AML-193 (cell line): ENCODE measurements at places on chromosomes 11 and 22.
A peak's percentile ranks its signal among the peaks of the same experiment; 100 is the strongest.

DNA sequence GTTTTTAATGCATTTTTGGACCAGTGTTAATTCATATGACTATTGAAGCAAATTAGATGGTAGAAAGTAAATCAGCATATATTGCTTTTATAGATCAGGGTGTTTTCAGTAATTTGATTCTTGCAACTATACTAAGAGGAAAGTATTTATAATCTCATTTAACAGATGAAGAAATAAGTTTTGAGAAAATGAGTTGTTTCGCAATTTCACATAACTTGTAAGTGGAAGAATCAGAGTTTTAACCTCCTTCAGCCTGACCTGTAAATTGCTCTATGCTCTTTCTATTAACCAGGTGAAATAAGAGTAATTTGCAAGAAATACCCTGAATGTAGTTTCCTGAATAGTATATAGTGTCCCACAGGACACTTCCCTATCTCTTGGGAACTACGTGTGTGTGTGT is 1106.8 kb upstream of the RAG2 start:
- no peak for DNase-seq

GRCh38 chr11:90426442-90426841 is 203.6 kb upstream of the CHORDC1 start:
- no peak for DNase-seq

DNA sequence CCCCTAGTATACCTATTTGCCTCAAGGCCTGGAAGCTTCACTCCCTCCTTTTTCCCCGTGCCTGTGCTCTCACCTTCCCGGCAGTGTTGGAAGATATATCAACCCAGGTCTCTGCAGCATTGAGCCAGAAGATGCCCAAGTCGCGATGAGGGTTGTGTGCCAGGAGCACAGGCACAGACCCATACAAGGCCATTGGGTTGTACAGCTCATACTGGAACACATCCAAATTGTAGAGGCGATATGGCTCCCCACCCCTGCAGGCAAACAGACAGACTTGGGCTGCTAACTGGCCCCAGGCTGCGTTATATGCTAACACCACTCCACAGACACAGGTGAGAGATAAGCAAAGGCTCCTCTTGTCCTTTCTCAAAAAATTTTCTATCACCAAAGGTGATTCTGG is 10.7 kb upstream of the B3GAT3 start:
- DNase-seq, result no peak

- no peak for DNase-seq
Observed at GRCh38 chr11:43558146-43558545, 122.4 kb upstream of the HSD17B12 start.

DNA sequence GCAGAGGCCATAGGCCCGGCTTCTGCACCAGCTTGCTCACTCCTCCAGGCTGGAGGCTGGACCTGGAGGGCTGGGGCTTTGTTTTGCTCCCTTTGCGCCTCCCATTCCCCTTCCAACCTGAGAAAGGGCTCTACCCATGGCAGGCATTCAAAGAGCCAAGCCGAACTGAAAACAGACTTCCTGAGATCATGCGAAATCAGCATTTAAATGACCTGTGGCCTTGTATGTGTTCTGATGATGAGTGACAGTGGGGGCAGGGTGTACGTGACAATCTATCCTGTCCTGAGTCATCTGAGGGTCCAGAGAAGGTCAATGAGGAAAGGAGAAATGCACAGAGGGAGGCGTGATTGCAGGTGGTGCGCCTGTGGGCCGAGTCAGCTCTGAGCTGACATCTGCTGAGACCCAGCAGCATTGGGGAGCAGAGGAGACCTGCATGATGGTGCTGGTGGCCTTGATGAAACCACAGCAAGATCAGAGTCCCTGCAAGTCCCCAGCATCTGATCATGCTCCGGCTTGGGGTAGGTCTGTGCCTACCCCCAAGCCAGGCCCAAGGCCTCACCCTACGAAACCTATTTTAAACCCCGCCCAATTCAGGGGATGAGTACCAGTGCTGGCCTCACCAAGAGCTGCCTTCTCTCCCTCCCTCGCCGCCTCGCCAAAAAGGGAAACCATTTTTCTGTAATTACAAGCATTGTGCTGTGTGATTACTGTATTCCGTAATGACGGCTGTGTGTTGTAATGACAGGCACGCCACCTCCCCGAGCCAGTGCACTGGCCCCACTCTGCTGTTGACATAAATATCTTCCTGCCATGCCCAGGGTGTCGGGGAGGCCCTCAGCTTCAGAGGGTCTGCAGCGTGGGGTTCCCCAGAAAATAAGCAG is 95.2 kb upstream of the ANO1 start:
- DNase-seq, result no peak

DNA sequence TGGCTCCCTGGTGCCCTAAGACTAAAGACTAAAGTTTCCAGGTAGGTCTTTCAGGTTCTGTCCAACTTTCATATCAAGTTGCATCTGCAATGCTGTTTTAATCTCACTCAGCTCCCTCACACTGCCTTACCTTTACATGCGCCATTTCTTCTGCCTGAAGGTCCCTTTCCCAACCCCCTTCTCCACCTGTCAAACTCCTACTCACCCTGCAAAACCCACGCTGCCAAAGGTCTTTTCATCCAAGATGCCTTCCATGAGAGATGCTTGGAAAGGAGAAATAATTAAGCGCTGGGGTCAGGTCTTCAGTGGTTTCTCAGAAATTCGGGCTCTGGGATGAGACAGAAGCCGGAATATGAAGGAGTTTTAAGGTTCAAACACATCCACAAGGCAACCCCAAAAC is 95.1 kb downstream of the MN1 start:
- DNase-seq, result no peak

- no peak for DNase-seq
Observed at GRCh38 chr11:59973097-59973496, 9.3 kb downstream of the OOSP4A start.

GRCh38 chr11:10622957-10623791 is 54.7 kb upstream of the LYVE1 start:
- peak; percentile 95 for DNase-seq

DNA sequence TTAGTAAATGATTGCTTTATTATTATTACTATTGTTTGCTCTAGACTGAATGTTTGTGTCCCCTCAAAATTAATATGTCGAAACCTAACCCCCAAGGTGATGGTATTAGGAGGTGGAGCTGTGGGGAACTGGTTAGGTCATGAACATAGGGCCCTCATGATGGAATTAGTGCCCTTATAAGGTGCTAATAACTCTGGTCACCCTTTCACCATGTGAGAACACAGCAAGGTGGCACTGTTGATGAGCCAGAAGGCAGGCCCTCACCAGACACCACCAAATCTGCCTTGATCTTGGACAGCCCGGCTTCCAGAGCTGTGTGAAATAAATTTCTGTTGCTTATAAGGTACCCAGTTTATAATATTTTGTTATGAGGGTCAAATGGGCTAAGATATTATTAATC is 95.8 kb downstream of the BDNF start:
- DNase-seq, result no peak

DNA sequence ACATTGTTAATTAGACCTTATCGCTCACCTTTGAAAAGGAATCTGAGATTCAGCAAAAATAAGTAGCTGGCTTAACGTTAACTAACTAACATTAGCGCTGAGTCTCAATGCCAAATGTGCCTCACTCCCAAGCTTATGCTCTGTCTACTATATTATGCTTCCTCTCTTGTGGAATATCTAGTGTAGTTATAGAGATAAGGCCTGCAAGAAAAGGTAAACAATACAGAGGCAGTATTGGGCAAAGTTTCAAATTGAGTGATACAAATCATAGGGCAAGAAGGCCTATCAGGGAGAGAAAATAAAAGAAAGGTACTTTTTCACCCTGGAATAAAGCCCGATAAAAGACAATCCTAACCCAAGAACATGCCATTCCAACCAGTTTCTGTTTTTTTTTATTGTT is 61.6 kb upstream of the SLC17A6 start:
- no peak for DNase-seq

DNA sequence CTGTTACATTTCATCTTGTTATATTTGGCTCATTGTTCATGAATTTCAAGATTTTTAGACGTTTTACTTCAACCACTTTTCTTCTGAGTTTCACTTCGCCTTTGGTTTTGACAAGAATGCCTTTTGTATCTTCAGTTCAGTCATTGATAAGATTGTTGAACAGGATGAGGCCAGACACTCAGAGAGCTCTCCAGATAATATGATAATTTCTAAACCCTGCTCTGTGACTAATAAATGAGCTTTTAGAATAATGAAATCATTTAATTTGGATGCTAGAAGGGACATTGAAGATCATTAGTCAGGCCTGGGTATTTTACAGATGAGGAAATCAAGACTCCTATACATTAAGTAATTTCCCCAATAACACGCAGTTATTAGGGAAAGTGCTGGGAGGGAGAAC is 37.2 kb upstream of the GRAMD1B start:
- DNase-seq, result no peak

DNA sequence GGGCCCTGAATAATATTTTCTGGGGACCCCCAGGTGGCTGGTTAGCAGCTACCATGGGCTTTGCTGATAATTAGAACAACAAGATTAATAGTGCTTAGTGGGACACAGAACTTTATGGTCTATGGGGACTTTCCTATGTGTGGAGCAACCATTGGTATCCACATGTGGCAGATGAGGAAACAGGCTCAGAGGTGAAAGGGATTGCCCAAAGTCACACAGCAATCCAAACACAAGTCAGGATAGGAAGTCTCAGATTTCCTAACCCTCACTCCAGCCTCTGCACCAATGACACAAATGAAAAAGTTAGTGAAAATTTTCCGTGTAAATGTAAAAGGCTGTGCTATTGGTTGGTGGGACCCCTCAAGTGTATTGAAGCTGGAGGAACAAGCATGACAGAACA is 15.3 kb upstream of the SLCO2B1 start:
- no peak for DNase-seq

DNA sequence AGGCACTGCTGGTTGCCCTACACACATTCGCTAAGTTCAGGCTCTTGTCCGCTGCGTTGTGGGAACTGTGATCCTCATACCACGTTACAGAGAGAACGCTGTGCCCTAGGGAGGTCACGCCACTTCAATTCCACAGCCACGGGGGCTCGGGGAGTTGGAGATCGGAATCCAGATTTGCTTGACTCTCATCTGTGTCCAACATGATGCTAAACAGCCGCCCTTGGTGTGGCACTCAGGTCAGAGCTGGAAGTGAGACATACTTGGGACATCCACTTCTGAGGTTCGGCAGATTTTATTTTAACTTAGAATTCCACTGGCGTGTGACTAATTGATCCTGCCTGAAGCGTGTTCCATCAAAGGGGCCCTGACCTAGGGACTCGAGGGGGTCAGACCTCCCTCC is 41.7 kb downstream of the RIBC2 start:
- DNase-seq, result no peak

- DNase-seq, result no peak
Observed at GRCh38 chr11:30683176-30683575, 97.0 kb upstream of the MPPED2 start.

GRCh38 chr11:44571871-44572270 is 6.4 kb downstream of the CD82 start:
- no peak for DNase-seq
